ENCODE measurements at places on chromosomes 4 and X.

GRCh38 chr4:81687471-81687870 is 215.8 kb upstream of the RASGEF1B start:
- no peak for DNase-seq

DNA sequence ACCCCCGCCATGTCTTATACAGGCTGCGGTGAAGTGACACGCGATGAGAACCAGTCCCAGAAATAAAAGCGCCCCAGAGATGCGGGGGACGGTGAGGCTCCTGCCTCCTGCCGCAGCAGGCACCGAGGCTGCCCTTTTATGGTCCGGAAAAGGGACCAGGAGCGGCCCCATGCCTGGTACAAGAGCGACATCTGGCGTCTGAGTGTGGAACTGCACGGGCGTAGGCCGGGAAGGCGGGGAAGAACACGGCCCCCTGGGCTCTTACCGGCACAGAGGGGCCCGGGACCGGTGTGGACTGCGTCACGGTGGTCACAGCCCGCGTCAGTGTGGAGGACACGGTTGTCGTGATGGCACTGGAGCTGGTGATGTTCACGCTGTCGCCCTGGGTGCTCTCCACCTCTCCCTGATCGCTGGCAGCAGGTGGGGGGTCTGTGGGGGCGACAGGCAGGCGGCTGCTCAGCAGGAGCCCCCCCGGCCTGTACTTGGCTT is 8.9 kb upstream of the RENBP start:
- DNase-seq, result no peak

GRCh38 chr4:153643406-153644383 is 40.4 kb upstream of the TLR2 start:
- no peak for DNase-seq

DNA sequence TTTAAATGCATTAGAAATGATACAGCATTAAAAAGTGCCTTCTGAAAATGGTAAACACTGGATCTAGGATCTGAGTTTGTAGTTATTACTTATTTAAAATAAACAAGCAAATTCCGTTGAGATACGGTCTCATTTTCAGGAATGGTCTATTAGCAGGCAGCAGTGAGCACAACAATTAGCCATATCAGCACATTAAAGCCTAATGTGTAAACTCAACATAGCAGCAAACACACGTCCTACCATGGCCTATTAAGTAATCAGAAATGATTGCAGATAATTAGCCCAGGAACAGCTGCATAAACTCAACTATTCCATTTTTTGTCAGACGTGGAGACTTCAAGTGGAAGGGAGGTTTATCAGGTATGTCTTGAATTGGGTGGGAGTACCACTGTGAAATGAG is 61.8 kb downstream of the NEIL3 start:
- DNase-seq, result no peak

Measured in NCI-H510A (cell line).